BJ (cell line): ENCODE measurements at places on chromosomes 12 and 14.

GRCh38 chr14:50769863-50770500, 61.0 kb downstream of the NIN start:
- DNase-seq: no peak

DNA sequence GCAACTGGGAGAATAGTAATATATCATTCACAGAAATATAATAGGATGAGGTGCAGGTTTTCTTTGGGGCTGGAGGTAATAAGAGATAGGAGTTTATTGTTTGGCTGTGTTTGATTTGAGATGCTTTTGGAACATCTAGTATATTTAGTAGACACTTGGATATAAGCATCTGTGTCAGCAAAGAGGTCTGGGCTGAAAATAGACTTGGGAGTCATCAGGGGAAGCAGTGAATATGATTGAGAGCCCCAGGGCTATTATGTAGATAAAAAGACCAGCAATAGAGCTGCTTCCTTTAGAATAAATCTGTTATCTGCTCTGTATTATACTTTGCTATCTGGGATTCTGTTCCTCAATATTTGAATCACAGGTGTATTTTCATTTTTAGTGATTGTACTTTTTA, 36.6 kb downstream of the SPATA7 start:
- DNase-seq: no peak

DNA sequence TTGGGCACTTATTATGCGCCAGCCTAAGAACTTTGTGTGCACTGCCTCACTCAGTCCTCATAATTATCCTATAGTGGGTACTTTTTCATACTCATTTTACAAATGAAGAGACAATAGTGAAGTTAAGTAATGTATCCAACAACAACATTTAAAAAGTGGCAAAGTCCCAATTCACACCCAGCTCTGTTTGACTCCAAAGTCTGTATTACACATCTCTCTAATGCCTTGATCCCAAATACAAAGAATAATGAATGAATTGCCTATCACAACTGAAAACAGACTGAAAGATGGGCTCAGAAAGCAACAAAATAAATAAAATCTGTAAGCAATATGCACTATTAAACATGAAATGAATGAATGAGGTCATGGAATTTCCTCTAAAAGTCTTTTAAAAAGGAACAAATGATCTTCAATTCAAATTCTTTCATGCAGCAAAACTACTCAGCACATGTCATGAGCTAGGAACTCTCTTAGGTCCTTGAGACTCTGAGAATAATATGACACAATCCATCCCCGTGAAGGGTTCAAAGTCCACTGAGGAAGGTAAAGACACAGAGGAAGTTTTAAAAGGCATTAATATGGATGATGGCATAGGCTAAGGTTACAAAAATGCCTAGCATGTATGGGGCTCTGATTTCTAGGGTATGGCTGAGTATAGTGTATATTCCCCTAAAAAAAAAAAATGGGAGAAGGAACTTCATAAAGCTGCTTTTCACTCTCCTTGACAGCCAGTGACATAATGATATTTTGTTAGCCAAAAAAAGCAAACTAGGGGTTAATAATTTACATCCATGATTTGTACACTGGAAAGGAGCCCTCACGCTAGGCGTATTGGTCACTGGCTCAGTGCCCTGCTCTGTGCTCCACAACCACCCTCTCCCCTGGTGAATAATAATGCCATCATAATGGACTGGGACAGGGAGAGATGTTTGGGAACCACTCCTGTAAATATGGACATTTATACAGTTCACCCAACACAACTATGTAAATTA, 103.4 kb downstream of the SLC2A13 start:
- DNase-seq: no peak

- no peak for DNase-seq
Measured at GRCh38 chr12:31876568-31877424, 82.4 kb upstream of the RESF1 start.

GRCh38 chr14:84891404-84891803, 638.5 kb upstream of the FLRT2 start:
- DNase-seq: no peak

DNA sequence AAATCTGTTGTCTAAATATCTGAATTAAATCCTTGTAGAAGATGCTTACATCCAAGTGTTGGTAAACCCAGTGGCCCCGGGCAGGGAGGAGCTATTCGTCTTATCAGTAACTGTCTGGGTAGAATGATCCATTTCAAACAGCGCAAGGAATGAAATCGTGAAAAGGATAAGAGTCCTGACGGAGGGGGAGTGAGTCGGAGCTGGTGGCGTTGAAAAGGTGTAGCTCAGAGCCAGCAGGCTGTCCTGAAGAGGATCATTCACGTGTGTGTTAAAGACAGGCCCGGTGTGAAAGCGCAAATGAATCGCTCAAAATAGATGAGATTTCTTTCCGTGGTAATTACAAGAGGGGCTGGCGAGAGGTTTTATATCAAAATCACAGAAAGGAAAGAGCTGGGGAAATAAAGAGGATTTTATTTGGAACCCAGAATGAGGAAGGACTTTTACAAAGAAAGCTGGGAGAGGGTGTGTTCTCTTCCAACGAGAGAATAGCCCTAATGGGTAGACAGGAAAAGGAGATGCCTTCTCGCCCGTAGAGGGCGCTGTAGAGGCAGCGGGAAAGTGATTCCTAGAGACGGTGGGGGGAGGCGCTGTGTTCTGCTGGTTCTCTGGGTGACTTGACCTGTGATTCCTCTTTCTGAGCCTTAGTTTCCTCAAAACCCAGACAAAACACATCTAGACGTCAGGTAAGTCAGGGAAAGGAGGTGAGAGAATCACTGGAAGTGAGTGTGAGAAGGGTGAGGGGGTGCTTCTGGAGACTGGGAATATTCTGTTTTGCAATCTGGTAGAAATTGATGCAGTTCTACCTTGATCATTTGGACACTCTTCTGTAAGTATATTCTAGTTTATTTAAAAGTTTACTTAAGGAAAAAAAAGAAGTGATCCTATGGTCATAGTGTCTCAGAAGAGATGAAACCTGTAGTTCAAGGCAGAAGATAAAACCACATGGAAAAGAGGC, 39.3 kb downstream of the SRRM4 start:
- DNase-seq: no peak
